ENCODE measurements at places on chromosomes 7 and 10.
A peak's percentile ranks its signal among the peaks of the same experiment; 100 is the strongest.

DNA sequence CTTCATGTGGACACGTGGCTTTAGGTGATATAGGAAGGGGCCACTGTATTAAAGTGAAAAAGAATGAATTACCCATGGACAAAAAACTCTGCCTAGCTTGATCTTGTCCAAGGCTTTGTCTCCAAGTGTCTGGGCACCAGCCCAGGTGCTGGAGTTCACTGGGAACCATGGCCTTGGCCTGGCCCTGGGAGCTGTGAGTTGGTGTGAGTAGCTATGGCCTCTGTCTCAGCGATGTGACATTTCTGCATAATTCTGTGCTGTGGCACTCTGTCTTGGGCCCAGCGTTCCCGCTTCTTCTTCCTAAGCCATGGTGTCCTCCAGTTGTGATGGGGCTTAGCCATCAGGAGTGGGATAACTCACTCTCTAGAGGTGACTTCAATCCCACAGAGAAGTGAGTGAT is 119.0 kb upstream of the PPP2R2D start:
- DNase-seq: no peak

DNA sequence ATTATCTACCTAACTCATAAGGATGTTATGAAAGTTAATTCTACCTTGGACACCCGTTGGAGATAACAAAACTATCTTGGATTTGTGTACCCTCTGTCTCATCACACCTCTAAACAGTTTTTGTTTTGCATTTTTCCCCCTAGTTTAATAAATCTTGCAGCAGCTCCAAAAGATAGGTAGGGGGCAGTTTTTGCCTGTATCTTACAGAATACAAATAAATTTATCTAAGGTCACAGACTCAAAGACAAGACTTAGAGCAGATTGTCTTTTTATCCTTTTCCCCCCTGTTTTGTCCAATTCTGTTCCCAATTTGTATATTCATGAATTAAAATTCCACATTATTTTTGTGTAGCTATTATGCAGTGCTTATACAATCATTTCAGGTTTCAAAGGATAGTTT is 5.0 kb upstream of the SORCS1 start:
- DNase-seq: no peak

DNA sequence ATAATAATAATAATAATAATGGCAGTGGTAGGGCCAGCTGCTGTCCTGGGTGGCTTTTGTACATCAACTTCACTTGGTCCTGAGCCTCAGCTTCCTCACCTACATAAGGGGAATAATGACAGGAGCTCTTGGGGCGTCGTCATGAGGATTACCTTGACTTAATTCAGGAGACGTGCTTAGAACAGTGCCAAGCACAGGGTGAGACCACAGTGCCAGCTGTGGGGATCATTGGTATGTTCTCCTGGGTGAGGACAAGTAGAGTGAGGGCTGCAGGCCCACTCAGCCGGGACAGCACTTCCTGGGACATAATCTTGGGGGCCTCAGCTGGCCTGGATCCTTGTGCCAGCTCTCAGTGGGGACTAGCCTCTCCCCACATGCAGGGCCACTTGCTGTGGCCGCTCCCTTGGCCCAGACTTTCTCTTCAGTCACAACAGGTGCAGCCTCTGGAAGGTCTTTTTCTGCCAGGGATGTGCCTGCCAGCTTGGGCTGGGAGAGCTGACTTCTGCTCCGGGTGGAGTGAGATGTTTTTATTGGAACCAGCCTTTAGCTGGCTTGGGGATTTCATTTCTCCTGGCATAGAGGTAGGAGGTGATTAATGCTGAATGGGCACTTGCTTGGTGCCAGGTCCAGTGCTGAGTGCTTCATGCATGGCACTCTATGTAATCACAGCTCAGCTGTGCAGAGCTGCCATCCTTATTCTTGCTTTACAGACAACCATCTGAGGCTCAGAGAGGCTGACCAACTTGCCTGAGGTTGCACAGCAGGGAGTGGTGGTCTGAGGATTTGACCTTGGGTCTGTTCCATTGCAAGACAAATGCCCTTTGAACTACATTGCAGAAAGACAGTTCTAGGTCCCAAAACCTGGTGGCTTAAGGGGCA is 45.3 kb downstream of the TSPAN15 start:
- DNase-seq: no peak

DNA sequence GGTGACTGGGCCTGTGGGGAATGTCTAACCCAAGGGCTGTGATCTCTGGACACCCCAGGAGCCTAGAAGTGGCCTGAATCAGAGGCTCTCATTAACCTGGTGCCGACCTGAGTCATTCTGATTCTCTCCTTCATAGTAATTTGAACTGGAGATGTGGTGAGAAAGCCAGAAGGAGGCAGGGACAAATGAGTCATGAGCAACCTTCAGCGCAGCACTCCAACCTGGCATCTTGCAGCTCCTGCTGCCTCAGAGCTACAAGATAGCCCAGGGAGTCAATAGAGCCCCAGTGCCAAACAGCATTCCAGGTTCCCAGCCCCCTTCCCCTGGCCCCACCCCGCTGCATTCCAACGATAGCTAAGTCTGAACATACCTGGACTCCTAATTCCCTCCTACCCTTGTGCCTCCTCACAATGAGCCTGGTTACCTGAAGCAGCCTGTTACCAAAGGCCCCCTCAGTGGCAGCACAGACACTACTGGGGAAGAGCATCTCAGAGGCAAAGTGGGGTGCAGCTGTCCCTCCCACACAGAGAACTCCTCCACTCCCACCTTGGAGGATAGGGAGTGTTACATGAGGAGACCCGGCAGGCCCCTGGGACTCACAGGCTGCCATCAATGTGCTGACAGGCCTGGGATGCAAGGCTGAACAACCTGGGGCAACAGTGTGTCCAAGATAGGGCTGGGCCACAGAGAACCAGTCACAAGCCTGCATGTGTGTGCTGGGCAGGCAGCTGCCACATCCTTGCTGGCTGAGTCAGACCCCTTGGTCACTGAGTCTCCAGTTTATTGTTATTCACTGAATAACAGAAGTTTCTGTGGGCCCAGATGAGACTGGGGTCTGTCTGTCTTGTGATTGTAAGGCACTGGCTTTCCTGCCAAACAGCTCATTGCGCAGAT is 76.8 kb upstream of the LEP start:
- DNase-seq: peak; percentile 2

DNA sequence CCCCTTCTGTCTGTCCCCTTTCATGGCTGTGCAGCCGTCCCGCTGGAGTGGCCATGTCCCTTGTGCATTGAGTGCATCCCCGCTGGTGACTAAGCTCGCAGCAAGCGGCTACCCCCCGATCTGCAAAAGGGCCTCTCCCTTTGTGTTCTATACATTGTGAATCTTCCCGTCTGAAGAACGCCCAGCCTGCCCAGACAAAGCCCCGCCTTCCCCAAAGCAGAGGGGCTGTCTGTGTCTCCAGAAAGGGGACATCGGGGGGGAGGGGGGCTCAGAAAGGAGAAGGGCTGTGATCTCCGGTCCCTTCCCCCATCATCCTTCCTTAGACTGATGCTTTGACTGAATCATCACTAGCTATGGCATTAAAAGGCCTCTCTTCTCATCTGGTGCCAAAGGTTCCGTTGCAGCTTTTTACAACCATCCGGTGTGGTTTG is 11.9 kb downstream of the NPTX2 start:
- no peak for DNase-seq
